ENCODE measurements at places on chromosomes 5 and 9.

- no peak for DNase-seq
These were observed at the start of gene EGFLAM for GRCh38 chr5:38258319-38259061. Gene EGFLAM (plus strand): TSS chr5:38258559. CDS start chr5:38258755, 196 bp downstream.

DNA sequence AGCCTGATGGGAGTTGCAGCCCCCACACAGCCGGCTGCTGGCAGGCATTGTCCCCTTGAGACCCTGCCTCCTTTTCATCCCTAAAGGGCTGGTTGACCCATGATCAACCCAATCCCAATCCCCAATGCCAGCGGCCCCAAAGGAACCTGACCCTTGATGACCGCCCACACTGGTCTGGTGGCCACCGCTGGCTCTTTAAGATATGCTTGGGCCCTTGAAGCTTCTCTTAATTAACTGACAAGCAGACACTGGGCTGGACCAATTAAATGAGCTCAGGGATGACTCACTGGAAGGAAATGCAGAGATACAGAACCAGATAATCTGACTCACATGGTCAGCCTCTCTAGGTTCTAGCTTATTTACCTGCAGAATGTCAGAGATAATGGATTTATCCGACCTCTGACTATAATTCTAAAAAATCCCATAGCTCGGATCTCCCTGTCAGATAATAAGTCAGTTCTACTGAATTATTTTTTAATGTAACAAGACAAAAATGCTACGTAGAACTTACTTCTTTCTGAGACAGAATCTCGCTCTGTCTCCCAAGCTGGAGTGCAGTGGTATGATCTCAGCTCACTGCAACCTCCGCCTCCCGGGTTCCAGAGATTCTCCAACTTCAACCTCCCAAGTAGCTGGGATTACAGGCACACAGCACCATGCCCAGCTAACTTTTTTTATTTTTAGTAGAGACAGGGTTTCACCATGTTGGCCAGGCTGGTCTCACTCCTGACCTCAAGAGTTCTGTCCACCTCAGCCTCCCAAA is 11.1 kb upstream of the MLANA start:
- DNase-seq: no peak

DNA sequence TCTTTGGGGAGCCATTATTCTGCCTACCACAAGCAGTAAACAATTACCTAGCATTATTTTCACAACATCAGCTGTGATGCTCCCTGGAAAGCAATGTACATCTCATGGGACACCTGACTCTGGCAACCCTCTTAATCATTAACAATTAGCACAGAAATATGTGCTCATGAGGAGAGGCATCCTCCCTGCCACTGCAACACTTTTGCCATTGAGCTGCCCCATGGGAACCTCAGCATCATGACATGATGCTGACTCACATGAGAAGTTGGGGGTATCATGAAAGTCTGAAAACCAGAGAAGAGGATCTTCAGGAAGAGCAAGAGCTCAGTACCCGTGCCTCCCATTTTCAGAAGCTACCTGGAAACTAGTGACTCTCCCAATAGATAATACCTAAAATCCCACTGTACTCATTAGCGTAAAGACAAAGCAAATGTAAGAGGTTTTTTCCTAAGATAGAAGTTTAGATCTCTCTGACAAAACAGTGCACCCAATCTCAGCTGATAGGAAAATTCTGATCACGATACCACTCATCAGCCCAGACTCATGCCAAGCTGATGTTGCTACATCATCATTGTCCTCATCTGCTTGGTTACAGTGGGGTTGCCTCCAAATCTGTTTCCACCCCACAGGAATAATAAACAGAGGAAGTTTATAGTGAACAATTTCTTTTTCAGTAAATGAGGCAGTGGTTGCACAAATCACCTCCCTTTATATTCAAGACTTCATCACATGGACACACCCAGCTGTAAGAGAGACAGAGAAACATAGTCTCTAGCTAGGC is 244.5 kb downstream of the NR2F1-AS1 start:
- no peak for DNase-seq

DNA sequence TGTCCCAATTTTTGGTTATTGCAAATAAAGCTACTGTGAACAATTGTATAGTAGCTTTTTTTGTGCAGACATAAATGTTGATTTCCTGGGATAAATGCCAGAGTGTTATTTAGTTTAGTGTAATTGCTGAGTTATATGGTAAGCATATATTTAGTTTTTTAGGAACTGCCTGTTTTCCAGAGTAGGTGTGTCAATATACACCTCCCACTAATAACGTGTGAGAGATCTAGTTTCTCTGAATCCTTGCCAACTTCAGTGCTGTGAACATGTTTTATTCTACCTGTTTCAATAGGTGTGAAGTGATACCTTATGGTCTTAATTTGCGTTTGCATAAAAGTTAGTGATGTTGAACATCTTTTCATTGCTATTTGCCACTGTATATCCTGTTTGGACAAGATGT is 9.1 kb upstream of the OR2S2 start:
- no peak for DNase-seq

GRCh38 chr5:165630261-165630778 is 2124.9 kb downstream of the MAT2B start:
- no peak for DNase-seq

DNA sequence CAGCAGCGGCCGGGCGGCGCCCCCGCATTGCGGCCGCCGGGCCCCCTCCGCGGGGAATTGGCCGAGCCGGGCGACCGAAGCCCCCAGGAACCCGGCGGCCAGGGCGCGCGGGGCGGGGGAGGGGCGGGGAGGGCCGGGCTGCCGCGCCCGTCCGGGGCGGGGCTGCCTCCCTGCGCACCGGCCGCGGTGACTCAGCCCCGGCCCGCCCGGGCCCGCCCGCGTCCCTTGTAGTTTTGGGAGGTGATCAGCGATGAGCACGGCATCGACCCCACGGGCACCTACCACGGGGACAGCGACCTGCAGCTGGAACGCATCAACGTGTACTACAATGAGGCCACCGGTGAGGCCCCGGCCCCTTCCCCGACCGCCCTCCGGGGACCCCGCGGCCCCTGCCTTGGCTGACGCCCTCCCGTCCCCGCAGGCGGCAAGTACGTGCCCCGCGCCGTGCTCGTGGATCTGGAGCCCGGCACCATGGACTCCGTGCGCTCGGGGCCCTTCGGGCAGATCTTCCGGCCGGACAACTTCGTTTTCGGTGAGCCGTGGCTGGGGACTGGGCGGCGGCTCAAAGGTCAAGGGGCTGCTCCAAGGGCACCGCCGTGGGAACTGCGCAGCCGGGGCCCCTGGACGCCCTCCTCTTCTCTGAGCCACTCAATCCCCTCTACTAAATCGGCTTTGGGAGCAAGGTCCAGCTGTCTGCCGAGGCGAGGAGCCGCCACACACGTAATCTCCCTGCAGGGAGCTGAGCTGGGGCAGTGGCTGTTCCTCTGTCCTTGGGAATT is 592 bp downstream of the TUBB4B start:
- DNase-seq: peak; percentile 70

GRCh38 chr5:142725231-142726187 is 39.6 kb upstream of the FGF1 start:
- no peak for DNase-seq

DNA sequence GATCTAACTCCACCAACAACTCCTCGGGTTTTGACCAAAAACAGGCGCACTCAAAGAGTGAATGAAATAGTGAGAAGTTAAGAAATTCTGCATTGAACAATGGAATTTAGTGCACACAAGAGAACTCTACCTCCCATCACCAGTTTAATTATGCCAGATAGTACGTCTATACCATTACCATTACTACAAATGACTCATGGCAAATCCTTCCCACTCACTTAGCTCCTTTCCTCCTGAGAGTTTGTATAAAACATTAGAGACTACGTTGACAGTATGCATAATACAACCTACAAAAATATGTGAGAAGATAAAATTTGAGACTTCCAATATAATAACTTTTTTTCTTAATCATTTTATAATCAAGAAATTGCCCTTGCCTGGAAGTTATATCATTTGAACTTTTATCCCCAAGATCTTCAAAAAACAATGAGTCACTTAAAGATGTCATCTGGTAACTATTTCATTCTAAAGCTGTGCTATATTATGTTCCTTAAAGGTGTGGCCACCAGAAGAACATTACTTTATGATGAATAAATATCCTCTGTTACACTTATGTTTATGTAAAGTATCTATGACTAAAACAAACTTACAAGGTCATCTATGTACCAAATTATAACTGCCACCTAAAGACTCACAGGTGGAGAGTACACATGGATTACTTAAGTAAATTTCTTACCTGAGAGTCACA is 297.9 kb upstream of the PTGER4 start:
- DNase-seq: no peak

DNA sequence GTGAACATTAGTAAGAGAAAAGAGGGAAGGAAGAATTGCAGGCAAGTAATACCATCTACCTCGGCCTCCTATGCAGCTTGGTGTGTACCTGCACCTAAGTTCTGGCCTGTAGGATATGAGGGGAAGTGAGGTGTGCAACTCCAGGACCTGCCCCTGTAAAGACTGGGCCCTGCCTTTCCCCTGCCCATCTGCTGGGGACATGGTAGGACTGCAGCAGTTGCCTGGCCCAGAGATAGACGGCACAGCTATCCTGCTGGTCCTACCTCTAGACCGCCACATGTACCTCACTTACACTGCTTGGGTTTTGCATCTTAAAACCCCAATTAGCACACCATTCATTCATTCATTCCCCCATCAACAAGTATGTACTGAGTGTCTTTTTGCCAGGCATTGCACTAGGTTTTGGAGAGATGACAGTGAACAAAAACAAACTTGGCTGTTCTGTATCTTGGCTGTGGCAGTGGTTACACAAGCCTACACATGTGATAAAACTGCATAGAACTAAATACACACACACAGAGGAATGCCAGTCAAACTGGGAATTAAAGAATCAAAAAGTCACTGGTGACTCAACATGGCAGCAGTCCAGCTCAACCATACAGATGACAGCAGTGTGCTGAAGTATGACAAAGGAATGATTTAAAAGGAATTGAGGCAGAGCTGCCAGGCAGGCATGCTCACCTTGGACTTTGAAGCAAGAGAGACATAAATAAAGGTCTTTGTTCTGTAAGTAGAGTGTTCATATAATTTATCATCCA is 23.3 kb upstream of the MGAT1 start:
- DNase-seq: no peak

DNA sequence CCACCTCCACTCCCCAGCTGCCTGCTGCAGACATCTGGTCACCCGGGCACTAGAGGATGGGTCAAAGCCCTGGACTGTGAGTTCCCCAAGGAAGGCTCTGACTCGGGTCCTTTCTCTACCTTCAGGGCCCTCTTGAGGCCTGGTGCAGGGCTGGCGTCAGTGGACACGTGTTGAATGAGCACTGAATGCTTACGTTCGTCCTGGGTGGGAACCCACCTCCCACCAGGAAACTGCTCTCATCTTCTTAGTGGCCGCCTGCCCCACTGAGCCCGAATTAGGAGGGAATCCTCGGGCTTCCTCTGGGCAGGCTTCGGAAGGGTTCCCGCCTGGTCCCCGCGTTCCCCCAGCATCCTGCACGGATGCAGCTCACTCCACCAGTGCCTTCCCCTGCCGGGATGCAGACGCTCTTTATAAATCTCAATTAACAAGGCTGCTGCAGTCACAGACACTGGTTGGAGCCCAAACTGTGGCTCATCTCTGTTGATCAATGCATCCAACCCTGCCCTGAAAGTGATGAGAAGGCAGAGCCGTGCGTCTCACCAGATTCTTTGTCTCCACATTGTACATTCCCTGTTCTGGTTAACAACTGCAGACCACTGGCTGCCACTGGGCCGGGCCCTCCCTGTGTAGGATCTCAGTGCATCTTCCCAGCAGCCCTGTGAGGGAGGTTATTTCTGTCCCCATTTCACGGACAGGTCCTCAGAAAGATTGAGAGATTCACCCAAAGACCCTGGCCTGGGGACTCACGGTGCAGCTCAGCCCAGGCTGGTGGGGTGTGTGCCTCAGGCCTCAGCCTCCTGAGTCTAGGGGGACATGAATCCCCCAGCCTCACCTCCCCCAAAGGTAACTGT is 168.8 kb downstream of the GAPVD1 start:
- DNase-seq: no peak

DNA sequence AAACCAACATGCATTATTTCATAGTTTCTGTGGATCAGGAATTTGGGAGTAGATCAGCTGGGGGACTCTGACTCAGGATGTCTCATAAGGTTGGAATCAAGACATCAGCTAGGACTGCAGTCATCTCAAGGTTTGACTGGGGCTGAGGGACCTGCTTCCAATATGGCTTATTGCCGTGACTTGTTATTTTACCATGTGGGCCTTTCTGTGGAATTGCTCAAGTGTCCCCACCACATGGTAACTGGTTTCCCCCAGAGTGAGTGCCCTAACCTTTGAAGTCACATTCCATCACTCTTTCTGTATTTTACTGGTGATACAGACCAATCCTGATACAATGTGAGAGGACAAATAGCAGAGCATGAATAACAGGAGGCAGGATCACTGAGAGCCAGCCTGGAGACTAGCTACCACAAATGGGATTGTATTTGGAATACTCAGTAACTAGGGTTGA is 70.2 kb upstream of the ELL2 start:
- DNase-seq: no peak

DNA sequence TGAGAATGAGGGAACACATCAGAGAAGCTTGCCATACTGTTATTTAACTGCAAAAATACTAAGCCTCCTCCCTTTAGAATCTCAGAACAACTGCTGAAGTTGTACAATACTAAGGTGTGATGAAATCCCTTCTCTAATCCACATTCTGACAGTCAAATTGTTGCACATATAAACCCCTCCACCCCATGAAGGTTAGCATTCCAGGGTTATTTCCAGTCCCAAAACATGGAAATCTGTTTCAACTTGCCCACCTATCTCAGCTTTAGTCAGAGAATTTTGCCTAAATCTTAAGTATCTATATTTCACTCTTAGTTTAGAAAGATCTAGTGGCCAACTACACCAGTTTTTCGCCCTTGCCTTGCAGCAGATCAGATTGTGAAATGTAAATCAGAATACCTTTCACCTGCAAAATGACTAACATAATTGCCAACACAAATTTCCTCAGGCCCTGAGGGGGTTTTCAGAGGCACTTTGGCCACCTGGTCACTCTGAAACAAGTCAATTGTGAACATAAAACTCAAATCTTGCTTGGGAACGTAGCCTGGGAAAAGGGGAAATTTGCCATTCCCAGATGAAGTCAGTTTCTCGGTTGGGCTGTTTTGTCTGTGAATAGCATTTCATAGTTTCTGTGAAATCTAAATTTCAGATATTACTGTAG is 93.9 kb downstream of the EFNA5 start:
- no peak for DNase-seq

- no peak for DNase-seq
These were observed 10.2 kb upstream of the NFIB start for GRCh38 chr9:14323985-14324650.

DNA sequence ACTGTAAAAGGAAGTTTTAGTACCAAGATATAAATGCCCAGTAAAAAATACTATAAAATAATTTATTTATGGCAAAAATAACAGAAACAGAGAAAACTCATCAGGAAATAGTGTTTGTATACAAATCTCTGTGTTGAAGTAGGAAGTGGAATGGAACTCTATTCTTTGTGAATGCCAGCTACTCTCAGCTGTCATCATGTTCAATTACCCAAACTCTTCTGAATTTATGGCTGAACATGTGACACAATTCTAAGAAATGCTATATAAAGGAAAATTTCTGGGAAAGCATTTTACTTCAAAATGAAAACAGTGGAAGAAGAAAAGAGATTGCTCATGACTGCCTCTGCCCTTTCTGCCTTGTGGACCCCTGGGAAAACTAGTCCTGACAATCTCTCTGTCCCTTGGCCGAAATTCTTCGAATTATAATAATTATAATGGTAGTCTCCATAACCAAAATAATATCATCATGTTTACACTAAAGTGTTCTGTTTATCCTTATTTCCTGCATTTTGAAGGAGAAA is 522.3 kb upstream of the ST8SIA4 start:
- no peak for DNase-seq

Data from stimulated activated CD4-positive, alpha-beta T cell treated with anti-CD3 and anti-CD28 coated beads, Interleukin-12 subunit alpha, Interleukin-12 subunit beta, amount 100 ng/mL, for 4 hours (primary cell).